ENCODE measurements at places on chromosomes 1 and 21. TPM values are rescaled to one million over a fixed set of nuclear protein-coding genes. Genes with fewer than 3 reads are reported as not detected.

The OPRD1 gene
- total RNA-seq: not detected

The LCE1E gene
- not detected for total RNA-seq

- H3K27ac ChIP-seq: no peak overlapping the region
- H3K27me3 ChIP-seq: peaks cover 24% of the 10 kb centered on the region
- H3K4me3 ChIP-seq: no peak overlapping the region
- peak; percentile 2 for DNase-seq
- H3K36me3 ChIP-seq: no peaks in the 10 kb centered on the region
These were observed 4.9 kb upstream of the SLC44A5 start for GRCh38 chr1:75615613-75616435.

The CRYBG2 gene
- 2.3 TPM for total RNA-seq

The MIXL1 gene
- total RNA-seq: not detected

DNA sequence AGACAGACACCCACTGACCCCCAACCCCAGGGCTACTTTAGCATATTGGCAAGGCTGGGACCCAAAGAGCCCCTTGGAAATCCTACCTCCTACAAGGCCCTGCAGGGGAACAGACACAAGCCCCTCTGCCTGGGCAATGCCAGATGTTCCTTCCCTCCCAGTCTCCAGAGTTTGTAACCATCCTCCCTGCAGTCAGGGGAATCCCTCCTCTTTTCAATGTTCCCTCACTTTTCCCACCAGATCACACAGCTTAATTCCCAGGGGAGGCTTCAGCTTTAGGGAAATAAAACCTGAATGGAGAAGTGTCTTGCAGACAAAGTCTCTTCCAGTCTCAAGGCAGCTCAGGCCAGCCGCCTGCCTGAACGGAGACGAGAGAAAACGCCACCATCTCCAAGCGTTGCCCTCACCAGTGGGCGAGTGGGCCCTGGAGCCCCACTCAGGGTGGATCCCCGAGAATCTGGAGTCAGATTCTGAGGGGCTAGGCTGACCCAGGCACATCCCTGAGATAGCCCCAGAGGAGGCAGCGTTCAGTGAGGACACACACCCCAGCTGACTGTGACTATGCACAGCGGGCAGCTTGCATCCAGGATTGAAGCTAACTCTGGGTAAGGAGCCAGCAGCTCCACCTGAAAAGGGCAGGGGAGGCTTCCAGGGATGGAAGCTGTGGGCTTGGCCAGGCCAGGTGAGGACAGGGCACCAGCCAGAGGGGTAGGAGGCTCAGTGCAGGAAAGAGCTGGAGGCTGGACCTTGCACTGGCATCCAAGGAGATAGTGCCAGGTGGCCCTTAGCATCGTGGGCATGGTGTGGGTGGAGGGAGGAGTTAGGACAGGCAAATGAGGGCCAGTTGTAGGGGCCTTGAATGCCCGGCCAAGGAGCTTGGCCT is 44.0 kb upstream of the ZC3H12A start:
- H3K4me3 ChIP-seq: no peak overlapping the region
- no peaks in the 10 kb centered on the region for H3K36me3 ChIP-seq

Data from CD4-positive, CD25-positive, alpha-beta regulatory T cell (primary cell).